ENCODE measurements at places on chromosomes 11 and 22.

DNA sequence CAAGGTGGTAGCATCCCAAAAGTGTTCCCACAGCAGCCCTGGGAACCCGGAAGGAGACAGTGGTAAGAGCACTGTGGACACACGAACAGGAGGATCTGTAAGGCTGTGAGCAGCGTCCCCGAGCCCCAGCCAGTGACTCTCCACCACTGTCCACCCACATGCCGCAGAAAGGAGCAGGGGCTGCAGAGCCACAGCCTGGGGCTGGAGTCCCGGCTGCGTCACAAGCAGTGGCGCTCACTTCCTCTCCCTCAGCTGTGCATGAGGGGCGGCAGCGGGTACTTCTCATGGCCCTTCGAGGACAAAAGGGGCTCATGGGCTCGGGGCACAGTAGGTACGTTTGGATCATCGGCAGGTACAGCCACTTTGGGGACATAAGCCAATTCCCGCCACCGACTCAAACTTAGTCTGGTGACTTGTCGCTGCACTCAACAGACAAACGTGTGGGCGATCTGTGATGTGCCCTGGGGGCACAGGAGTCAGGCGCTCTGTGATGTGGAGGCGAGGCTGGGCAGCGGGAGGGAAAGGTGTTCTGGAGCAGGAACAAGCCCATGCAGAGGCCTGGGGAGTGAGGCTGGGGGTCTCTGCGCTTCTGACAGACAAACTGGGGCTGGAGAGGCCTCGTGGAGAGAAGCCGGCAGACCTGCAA lies 68.5 kb downstream of the SCUBE1 start:
- no peak for DNase-seq

GRCh38 chr11:111938687-111939160 lies 1.6 kb downstream of the DIXDC1 start:
- peak; percentile 30 for DNase-seq

- DNase-seq = no peak
Measured at GRCh38 chr22:24583221-24584165, 9.4 kb downstream of the LRRC75B start.

GRCh38 chr22:46454504-46455269 lies 82.7 kb downstream of the CELSR1 start:
- no peak for DNase-seq

- DNase-seq = peak; percentile 33
Measured at GRCh38 chr11:118696673-118697226, 17.3 kb upstream of the TREH start.

Data from MM.1S (cell line).